ENCODE measurements at places on chromosomes 4 and X.

- DNase-seq: no peak
Measured at GRCh38 chrX:121356139-121356849, 308.9 kb downstream of the GLUD2 start.

DNA sequence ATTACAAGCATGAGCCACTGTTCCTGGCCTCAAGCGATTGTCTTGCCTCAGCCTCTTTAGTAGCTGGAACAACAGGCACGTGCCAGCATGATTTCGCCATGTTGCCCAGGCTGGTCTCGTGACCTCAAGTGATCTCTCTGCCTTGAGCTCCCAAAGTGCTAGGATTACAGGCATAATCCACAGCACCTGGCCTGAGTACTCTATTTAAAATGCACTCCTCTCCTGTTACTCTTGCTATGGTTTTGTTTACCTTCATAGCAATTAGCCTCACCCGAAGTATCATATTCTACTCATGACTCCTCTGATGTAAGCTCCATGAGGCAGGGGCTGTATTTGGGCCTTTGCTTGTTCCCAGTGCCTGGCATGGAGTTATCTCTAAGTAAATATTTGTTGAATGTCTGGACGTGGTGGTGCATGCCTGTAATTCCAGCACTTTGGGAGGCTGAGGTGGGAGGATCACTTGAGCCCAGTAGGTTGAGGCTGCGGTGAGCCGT is 92.5 kb upstream of the SLC34A2 start:
- no peak for DNase-seq

DNA sequence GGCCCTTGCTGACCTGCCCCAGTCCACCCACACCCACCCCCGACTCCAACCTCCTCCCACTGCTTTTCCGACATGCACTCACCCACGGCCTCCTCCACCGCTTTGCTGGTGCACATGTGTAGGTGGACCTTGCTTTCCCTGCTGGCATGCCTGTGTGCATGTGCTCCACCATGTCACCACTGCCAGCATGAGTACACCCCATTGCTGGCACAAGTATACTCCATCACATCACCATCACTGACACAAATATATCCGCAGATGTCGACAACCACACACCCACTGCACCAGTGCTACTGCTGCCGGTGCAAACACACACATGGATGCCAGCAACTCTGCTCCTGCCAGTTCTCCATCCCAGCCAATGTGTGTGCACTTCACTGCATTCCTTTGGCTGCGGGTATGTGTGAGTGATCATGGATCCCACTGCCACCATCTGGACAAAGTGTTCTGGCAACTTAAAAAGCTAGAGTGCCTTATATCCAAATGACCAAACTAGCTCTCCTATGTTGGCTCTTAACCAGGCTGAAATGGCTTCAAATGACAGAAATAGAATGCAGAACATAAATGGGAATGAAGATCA is 1072.3 kb downstream of the RAPGEF2 start:
- no peak for DNase-seq

DNA sequence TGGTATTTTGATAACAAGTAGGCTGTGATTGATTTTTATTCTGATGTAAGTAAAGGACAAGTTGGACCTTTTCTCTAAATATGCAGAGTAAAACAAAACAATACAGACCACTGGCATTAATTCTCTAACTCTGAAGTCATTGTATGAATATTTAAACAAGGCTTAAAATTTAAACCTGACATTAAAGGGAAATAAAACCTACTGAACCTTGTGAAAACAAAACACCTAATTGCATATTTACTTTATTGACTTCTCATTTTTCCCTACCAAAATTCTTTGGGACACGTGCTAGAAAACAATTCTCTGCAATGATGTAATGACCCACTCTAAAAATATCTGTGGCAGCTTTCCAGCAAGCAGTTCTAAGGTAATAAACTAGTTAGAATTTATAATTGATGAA is 369.7 kb upstream of the TRAM1L1 start:
- no peak for DNase-seq

DNA sequence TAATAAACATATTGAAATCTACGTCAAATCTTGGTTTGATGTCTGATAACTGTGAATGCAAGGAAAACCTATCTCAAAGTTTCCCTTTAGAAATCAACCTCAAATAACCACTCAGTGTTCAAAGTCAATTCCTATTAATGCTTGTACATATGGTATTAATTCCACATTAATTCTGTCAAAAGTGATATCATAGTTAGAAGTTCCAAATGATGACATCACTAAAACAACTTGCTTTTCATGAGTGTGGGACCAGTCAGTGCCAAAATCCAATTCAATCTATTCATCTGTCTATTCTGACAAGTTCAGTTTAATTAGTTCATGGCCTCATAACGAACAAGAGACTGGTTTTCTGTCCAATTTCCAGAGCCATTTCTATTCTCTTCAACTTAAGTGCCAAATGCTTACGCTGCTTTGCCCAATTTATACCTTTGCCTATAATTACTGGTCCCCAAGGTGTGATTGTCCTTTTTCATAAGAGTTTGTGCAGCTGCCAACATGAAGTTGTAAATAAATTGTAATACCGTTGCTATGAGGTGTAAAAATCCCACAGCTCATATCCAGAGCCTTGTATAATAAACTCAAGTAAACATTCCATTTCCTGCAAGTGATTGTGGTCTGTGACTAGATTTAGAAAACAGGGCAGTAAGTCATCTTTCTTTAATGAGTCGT is 476.2 kb downstream of the RAB28 start:
- DNase-seq: no peak

DNA sequence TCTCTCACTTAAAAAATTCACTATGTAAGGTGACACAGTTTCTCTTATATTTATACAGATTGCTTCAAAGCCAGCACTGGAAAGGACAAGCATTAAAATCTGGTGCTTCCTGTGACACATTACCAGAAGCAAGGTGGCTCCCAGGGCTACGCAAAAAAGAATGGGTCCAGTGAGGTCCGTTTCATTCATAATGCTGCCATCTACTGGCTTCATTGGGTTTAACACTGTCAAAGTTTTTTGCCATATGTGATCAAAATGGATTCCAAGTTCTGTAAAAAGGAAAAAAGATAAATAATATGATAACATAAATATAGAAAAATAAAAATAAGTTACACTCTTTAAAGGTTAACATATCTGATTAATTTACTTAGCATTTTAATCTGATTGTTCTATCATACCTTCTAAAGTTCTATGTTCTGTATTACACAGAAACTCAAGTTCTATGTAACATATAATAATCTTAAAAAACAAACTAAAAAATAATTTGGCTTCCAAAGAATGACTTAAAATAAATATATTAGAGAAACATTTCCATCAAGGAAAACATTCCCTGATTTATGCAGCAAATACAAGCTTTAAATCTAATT is 22.1 kb downstream of the YIPF7 start:
- DNase-seq: no peak

GRCh38 chrX:81354954-81355353 is 153.1 kb downstream of the SH3BGRL start:
- DNase-seq: no peak

GRCh38 chrX:147788641-147789350 is 122.9 kb upstream of the FMR1 start:
- no peak for DNase-seq

DNA sequence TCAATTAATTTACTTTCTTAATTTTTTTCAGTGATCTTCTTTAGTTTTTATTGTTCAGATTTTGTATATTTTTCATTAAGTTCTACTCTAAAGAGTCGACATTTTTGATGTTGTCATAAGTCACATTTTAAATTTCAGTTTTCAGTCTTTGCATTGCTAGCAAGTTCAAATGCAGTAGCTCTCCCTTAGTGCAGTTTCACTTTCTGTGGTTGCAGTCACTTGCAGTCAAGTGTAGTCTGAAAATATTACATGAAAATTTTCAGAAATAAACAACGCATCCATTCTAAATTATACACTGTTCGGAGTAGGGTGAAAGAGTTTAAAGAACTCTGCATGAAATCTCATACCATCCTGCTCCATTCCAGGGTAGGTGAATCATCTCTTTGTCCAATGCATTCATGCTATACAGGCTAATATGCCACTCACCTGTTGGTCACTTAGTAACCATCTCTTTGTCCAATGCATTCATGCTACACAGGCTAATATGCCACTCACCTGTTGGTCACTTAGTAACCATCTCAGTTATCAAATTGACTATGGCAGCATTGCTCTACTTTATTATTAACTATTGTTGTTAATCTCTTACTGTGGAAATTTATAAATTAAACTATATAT is 356.9 kb downstream of the STPG2 start:
- DNase-seq: no peak

DNA sequence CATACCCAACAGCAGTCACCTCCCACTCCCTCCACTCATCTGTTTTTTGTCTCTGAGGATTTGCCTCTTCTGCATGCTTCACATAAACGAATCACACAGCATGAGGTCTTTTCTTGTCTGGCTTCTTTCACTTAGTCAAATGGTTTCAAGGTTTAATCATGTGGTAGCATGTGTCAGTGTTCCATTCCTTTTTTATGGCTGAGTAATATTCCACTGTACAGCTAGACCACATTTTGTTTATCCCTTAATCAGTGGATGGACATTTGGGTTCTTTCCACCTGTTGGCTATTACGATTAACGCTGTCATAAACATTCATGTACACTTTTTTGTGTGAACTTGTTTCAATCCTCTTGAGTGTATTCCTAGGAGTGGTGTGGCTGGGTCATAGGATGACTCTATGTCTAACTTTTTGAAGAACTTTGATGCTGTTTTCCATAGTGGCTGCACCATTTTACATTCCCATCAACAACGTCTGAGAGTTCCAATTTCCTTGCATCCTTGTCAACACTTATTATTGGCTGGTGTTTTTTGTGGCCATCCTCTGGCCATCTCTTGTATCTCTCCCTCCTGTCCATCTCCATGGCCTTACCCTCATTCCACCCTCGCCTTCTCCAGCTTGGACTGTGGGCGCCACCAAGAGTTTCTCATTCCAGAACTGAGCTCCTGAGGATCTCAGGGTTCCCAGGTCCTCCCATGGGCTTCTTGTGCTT is 12.4 kb upstream of the NSG1 start:
- DNase-seq: no peak

GRCh38 chr4:73901031-73901430 is 31.8 kb downstream of the CXCL1 start:
- no peak for DNase-seq

- DNase-seq: no peak
Measured at GRCh38 chr4:38463268-38463958, 200.6 kb upstream of the KLF3 start.

DNA sequence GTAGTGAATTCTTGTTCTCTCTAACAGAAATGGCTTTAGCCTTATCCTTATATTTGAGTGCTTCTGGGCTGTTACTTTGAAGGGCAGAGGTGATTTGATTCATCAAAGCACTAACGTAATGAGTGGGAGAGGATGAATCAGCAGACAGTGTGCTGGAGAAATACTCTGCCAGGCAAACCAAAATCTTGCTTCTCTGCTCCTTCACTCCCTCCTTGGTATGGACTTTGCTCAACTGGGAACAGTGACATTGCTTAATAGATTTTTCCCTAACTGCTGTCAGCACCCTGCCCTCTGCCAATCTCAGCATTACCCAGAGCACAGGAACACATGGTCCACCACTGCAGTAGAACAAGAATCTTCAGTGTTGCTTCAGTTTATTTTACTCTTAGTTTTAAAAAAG is 56.0 kb downstream of the PDLIM5 start:
- no peak for DNase-seq

- no peak for DNase-seq
Measured at GRCh38 chr4:140579278-140579677, 10.5 kb upstream of the UCP1 start.

- no peak for DNase-seq
Measured at GRCh38 chr4:58050439-58050838, 940.3 kb upstream of the IGFBP7 start.
